Suppressor macrophage (primary cell): ENCODE measurements at places on chromosomes 1 and 21.

GRCh38 chr1:186188736-186189135 lies 186.3 kb downstream of the TPR start:
- DNase-seq: no peak

DNA sequence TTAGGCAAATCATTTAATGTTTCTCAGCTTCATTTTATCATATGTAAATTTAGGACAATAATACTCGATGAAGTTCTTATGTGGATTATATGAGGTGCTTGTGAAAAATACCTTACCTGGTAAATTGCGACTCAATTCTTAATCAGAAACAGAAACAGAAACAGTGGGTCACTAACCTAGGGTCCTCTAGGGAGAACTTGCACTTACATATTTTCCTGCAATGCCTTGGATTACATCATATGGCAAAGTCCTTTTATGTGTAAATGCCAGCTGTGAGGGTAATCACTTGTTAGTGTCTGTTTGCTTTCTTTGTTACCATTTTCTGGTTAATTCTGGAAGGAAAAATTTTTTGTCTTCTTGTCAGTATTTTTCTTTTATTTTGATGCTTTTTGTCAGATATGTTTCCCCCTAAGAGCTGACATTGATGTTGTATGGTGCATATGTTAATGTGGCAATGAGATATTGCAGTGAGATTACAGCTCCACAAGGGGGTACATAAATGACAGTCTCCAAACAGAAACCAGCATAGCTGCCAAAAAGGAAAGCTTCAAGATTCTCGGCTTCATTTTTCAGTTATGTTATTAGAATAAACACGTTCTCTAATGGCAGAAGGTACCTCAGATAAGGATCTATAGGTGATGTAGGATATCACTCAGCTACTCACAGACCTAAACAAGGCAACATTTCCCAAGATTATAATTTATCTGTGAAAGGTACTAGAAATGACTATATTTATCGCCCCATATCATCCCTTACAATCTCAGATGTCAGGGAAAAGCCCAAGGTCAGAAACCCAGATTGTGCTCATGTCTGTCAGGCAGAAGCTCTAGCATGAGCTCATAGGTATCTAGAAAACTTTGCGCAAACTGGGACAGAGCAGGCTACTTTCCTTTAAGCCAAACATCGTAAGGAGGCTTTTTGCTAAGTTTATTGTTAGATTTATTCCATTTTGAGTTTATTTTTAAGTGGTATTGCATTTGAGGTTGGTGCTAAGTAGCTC lies 119.9 kb downstream of the FASLG start:
- peak; percentile 19 for DNase-seq

GRCh38 chr1:206082831-206083695 lies 30.1 kb downstream of the RHEX start:
- peak; percentile 38 for DNase-seq

DNA sequence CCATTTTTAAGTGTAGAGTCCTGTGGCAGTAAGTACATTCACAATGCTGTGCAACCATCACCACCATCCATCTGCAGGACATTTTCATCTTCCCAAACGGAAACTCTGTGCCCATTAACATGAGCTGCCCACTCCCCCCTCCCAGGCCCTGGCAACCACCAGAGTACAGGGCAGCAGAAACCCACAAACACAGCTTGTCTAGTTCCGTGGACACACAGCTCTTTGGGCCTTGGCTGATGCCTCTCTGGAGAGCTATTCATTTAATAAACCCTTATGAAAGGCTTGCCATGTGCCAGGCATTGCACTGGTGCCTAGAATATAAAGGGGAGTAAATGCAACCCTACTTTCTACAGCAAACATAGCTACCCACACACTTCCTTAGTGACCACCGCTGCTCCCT lies 28.0 kb downstream of the STUM start:
- DNase-seq: no peak

- DNase-seq: no peak
Observed at GRCh38 chr1:187203257-187203656, 374.5 kb downstream of the PLA2G4A start.

DNA sequence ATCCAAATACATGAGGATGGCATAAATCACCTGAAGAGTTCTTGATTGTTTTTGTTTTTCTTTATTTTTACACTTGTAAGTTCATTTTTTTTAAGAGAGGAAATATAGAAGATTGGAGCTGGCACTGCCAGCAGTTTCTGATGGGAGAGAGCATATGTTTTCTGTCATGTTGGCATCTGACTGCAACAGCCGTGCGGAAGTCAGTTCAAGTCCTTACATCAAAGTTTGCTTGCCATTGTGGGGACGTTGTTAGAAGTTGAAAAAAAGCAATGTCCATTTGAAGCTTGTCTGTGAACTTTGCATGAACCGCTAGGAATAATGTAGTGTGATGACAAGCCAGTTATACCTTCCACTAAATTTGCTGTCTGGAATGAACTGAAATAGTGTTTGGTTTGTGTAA lies 126.5 kb upstream of the USH2A start:
- DNase-seq: no peak

DNA sequence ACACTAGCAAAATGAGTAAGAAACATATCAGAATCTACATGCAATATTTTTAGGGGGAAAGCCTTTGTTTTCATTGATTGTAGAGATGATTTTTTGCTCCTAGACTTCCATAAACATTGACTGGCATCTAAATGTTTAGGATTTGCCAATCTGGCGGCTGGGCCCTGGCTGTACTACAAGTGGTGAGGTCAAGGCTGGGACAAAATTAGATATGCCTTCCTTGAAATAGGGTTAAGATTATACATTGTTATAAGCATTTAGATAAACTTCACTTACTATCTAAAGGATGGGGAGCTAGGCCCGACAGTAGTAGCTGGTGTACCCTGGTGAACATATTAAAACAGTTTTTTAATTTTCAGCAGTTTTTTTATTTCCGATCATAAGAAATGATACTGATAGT lies 5.2 kb downstream of the NFIA start:
- no peak for DNase-seq

DNA sequence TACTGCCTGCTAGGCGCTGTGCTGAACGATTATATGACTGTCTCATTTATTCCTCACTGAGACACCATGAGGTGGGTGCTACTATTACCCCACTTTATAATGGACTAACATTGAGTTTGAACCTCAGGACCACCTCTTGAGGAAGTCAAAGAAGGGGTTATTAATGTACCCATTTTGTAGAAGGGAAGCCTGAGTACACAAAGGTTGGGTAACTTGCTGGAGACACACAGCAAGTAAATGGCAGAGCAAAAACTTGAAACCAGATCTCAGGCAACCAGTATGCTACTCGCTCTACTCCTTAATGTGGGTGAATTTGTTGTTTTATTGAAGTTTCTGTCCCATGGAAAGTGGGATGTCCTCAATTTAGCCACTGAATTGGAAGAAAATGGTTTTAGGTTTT lies 30.1 kb downstream of the KCNA10 start:
- DNase-seq: no peak

DNA sequence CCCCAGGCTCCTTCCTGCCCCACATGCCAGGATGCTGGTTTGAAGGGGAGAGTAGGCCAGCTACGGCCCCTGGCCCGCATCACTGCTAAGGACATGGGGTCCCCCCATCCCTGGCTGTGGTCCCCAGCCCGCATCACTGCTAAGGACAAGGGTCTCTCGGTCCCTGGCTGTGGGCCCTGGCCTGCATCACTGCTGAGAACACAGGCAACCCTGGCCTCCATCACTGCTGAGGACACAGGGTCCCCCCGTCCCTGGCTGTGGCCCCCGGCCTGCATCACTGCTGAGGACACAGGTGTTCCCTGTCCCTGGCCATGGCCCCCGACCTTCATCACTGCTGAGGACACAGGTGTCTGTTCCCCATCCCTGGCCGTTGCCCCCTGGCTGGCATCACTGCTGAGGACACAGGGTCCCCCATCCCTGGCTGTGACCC lies 448 bp upstream of the OBSCN start:
- no peak for DNase-seq

DNA sequence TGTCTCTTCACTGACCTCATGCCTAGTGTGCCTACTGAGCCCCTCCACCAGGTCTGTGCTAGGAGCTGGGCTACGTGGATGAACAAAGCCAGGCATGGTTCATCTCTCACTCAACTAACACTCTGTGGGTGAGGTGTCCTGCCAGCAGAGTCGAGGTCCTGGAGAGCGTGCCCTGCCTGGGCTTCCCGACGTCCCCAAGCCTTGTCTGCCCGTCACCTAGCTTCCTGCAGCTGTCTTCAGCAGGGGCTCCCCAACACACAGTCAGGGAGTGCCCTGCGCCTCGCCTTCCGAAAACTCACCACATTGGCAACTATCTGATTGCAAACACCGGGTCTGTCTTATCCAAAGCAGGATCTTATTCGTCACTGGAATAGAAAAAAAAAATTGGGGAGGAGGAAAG lies 167.5 kb upstream of the ZC3H12A start:
- no peak for DNase-seq

- DNase-seq: no peak
Observed at GRCh38 chr1:109530457-109531087, 9.1 kb upstream of the GPR61 start.

DNA sequence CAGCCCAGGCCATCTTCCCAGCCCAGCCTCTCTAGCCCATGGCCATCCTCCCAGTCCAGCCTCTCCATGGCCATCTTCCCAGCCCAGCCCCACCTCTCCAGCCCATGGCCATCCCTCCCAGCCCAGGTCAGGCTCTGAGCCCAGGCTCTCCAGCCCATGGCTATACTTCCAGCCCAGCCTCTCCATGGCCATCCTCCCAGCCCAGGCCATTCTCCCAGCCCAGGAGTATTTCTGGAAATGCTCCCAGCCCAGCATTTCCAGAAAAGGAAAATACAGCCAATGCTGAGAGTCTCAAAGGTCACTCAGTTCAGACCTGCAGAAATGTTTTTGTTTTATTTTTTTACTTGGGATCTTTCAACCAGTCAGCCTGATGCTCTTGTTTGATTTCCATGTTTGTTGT lies 70.0 kb upstream of the ZNF281 start:
- no peak for DNase-seq

GRCh38 chr1:8908388-8909151 lies 30.1 kb upstream of the ENO1 start:
- peak; percentile 13 for DNase-seq

DNA sequence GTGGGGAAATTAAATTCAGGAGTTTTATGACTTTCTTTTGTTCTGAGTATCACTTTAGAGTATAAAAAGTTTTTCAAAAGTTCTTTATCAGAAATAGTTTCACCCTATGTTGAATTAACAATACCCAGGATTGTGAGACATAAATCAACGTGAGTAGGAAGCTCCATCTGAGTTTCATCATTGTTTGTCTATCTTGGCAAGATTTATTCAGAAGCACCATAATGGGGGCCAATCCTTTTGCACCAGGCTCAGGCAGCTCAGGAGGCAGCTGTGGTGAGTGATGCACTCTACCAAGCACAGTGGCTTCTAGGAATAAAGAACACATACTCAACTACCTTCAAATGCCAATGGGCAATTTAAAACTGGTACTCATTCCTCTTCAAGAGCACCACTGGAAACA lies 12.0 kb downstream of the CREG1 start:
- DNase-seq: peak; percentile 23

- no peak for DNase-seq
Observed at GRCh38 chr1:116352349-116352813, 20.7 kb upstream of the ATP1A1 start.

- no peak for DNase-seq
Observed at GRCh38 chr1:175919001-175919400, 175.6 kb upstream of the TNR start.

- no peak for DNase-seq
Observed at GRCh38 chr1:3243304-3243703, 174.3 kb downstream of the PRDM16 start.

DNA sequence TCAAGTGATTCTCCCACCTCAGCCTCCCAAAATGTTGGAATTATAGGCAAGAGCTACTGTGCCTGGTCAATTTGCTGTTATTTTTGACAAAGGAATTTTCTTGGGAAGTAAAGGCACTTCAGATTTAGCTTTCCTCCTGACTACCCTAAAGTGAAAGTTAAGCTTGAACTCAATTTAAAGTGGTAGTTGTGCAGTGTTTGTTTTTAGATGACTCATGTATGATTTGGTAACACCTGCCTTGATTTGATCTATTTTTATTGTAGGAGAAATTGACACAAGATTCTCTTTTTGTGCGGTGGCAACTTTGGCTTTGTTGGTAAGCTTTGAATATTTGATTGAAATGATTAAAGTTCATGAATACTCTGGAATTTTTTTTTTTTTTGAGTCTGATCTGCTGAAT lies 5.0 kb downstream of the RABGGTB start:
- no peak for DNase-seq

DNA sequence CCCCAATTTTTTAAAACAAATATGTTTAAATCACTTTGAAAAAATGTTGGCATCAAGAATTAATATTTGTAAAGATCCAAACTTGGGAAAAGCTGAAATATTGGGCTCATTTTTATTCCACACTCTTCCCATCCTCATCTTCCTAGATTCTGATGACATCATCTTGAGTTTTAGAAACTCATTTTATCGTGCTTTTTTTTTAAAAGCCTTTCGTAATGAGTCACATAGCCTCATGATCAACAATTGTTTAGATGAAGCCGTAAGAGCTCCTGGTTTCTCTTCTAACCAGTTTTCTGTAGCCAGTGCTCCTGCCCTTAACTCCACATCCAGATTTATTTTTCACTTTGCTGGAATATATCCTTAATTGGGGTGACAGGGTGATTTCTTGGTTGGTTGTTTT lies 78.6 kb downstream of the POFUT2 start:
- peak; percentile 32 for DNase-seq

- DNase-seq: no peak
Observed at GRCh38 chr21:19767546-19767945, 1230.7 kb upstream of the NCAM2 start.

DNA sequence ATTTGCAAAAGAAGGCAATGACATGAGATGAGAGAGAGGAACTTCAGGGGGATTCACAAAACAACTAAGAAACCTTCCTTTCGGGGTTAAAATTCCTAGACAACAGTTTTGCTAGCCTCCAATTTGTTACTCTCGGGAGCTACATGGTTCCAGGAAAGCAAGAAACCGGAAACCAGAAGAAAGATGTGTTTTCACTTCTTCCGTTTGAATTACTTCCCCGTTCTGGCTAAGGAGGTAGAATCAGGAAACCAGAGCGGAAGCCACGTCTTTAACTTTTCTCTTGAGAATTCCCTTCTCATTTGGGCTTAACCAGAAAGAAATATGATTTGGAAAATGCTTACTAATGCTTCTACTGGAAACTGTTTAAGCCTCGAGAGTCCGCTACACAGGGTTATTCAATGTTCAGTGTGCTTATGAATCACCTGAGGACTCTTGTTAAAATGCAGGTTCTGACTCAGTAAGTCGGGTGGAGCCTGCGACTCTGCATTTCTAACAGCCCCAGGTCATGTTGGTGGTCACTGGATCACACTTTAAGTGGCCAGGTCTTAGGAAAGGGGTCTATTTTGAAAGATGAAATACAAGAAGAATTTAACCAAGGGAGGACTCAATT lies 43.5 kb upstream of the MCOLN3 start:
- DNase-seq: peak; percentile 14

GRCh38 chr1:7199077-7199779 lies 414.0 kb downstream of the CAMTA1 start:
- no peak for DNase-seq

DNA sequence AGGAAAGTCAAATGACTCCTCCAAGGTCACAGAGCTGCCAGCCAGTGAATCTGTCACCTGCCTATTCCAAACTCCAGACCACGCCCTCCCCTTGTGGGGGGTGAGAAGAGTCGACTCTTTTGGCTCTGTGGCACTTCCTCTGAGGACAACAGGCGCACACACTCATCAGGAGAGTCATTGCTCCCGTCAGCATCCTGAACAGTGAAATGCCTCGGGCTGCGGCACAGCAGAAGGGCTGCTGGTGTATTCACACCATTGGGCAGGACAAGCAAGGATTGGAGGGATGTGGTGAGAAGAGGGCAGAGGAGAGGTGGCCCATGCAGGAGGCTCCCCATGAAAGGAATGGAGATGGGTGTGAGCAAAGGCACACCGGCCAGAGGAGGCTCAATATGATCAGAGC lies 239.0 kb downstream of the TOMM20 start:
- DNase-seq: no peak
